ENCODE measurements at places on chromosomes 7 and 10. TPM values are rescaled to one million over a fixed set of nuclear protein-coding genes. Genes with fewer than 3 reads are reported as not detected.

DNA sequence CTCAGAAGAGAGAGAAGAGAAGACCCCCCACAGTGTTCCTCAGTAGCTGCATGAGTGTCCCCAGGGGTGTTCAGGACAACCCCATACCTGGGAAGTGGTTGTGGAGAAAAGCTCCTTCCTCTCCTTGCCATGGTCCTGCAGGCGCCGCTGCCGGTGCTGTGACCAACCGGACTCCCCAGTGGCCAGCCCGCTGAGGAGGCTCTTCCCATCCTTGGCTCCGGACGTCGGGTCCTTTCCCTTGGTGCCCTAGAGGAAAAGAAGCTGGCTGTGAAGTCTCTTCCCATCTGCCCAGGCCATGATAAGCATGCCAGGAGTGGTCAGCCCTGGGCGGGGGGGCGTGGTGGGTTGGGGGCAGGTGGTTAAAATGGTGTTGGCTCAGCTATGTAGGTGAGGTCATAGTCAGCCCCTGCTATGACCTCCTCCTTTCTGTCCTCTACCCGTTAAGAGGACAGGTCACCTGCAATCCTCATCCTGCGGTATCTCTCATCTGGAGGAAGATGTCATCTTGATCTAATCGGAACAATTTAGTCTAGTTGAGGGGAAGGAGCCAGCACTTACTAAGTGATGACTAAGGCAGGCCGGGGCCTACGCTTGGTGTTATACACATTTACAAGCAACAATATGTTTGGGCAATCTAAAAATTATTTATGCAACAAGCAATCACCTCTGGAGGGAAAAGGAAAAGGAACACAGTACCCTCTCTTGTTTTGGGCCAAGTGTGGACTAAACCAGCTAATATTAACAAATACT lies 13.2 kb downstream of the WDR91 start:
- no peak for DNase-seq

GRCh38 chr10:116274064-116274904 lies 1.3 kb upstream of the GFRA1 start:
- no peak for DNase-seq

GRCh38 chr10:28241741-28242399 lies 61.0 kb downstream of the MPP7 start:
- DNase-seq: no peak

DNA sequence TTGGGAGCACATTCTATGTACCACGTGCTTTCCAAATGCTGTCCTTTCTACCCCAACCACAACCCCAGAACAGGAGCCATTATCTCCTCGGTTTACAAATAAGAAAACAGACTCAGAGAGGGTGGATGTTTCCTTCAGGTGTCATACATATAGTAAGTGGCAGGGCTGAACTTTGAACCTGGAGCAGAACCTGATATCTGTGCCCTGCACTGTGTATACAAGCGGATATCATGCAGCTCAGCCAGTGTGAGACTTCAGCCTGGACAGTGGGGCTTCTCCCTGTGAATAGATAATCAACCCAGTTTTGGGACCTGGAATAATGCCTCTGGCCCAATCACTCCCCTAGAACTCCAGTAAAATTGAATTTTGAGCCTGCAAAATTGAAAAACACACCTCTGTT lies 341.1 kb downstream of the GRID1 start:
- DNase-seq: no peak

DNA sequence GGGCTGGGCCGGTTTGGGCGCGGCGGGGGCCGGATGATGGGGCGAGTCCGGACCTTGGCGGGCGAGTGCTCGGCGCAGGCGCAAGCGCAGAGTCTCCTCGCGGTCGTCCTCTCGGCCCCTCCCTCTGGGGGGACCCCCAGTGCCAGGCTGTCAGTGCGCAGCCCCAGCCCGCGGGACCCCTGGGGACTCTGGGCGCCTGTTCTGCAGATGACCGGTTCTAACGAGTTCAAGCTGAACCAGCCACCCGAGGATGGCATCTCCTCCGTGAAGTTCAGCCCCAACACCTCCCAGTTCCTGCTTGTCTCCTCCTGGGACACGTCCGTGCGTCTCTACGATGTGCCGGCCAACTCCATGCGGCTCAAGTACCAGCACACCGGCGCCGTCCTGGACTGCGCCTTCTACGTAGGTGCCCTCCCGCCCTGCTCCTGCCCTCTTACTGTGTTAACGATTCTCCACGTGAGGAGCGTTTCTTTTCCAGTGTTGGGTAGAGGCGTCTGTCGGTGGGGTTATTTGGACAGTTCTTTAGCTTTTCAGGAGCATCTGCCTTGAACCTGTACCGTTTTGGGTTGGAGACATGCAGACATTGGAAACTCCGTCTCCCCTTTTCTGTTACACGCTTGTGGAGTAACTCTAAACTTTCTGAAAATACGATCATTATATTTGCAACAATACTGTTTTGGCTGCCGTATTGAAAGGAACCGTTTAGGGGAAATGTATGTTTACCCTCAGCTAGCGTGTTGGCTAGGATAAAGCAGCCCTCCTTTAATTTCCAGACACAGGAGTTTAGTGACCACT lies 706 bp downstream of the BUB3 start:
- no peak for DNase-seq

DNA sequence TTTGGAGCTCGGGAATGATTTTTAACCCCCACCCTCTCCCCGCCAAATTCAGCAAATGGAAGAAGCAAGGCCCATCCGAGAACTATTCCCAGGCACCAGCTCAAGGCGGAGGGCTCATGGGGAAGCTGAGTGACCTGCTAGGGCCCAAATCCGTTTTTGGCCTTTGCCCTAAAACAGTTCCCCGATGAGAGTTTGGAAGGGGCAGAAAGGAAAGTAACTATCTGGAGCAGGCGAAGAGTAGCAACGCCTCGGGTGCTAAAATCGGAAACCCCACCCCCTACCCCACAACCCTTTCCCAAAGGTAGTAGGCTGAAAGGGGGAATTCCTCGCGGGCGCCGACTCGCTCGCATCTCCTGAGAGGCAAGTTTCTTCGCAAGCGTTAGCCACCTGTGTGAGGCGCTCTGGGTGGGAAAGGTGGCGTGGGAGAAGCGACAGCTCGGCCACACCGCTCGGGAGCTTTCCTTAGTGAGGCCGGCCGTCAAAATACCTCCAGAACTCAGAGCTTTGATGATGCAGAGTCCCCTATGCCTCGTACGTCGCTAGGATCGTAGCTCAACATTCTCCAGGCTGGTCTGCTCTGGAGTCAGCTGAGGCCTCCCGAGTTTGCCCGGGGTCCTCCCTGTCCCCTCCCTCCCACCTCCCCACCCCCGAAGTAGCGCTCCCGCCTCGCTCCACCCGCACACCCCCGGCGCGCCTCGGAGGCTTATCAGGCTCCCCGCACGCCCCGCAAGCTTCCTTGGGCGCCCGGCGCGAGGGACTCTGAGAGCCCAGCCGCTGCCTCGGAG lies 642 bp upstream of the PRKG1 start:
- DNase-seq: no peak

STX1A gene
- total RNA-seq: 4.0 TPM

DNA sequence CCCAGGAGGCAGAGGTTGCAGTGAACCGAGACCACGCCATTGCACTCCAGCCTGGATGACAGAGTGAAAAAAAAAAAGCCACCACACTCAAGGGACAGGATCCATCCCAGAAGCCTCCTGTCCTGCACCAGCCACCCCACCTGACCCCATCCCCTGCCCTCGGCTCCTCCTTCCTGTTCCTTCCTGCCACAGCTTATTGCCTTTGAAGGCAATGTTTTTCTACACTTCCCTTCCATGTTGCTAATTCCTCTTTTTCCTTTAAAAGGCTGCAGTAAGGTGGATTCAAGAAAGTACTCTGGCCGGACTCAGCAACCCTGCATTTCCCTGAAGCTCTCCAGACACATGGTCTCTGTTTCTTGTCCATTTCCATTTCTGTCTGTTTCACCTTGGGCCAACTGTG lies 80.9 kb downstream of the FAM171A1 start:
- no peak for DNase-seq

- no peak for DNase-seq
These were observed 5.3 kb downstream of the GLRX3 start for GRCh38 chr10:130141460-130141859.

TM9SF3 gene
- total RNA-seq: 122 TPM
